Ecto neural progenitor cell (in vitro differentiated cells): ENCODE measurements at places on chromosomes 12 and 14.

- DNase-seq: peak; percentile 95
Observed at GRCh38 chr14:79278798-79279644, 932.3 kb downstream of the DIO2 start.

DNA sequence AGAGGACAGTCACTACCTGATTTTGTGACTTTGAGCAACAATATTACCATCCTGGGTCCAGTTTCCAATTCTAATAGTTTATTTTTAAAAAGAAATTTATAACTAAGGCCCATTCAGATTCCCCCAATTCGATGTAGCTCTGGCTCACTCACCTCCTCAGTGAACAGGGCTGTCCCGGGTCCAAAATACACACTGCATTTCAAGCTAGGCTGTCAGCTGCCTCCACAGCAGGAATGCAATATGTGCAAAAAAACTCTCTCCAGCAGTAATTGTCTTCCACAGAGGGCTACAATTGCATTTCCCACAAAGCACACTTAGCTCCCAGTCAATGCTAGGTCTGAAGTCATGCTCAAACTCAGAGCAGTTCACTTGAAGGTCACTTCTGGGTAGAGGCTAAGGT is 39.3 kb upstream of the ZNF641 start:
- no peak for DNase-seq

DNA sequence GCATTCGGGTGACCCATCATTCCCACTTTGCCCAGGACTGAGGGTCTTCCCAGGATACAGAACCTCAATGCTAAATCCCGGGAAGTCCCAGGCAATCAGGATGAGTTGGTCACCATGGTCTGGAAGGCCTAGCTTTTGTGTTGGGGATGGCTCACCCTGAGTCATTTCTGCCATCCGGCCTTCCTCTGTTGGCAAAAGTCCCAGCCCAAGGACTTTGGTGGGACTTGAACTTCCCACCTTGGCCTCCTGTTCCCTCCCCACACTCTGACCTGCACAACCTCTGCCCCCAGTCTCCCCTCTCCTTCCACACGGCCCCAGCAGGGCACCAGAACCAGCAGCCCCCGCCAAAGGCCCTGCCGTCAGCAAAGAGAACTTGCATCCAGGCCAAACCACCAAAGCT is 24.6 kb upstream of the NCOR2 start:
- DNase-seq: no peak

DNA sequence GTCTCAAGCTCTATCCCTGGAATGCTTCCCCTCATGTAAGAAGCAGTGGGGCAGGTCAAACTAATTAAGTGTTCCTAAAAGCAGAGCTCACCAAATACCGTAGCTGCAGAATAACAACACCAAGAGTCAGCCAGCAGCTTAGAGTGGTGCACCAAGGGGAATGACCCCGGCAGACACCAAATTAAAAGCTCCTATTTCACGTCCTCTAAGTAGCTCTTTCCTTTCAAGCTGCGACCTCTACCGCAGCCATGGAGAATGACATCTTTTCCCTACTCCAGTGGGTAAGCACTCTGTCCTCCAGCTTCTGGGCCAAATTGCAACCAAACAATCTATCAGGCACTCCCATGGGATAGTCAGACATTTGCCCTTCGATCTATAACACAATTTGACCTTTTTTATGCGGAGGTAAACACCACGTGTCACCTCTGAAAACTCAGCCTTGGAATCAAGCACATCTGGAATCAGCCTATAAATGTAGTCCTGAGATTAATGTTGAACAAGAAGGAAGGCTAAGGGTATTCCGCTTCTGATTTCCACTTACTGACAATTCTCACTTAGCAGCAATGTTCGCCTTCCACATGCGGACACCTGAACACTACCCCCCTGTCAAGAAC is 67.6 kb upstream of the CDKN3 start:
- peak; percentile 74 for DNase-seq

DNA sequence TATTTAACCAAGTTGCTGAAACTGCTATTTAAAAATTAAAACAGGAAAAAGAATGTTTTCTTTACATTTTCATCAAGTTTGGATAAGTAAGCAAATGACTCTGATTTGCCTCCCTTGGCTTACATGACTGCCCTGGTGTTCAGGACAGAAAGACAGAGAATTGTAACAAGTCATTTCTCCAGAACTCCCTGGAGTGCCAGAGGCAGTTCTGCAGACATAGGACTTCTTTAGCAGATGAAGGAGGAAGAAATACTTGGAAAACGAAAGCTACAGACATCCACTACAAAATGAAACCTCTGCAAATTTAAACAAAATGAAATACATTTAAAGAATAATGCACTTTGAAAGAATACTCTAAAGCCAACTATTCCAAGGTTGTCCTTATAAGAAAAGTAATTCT is 253.9 kb downstream of the LRFN5 start:
- DNase-seq: no peak

DNA sequence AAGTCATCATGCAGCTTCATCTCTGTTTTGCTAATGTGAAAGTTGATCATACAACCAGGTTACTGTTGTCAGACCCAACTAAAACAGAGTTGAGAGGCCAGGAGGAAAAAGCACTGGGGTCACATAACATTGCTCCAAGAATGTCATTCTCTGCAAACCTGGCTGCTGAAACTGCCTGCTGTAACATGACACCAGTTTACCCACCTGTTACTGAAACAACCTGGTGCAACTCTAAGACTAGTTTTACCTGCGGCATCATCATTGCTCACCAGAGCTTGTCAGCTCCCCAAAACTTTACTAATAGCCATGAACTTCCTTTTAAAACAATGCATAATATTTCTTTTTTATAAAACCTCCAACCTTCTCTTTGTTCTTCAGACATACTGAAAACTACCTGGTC is 30.7 kb upstream of the DEGS2 start:
- no peak for DNase-seq

GRCh38 chr12:90020881-90021280 is 312.2 kb upstream of the ATP2B1 start:
- no peak for DNase-seq

DNA sequence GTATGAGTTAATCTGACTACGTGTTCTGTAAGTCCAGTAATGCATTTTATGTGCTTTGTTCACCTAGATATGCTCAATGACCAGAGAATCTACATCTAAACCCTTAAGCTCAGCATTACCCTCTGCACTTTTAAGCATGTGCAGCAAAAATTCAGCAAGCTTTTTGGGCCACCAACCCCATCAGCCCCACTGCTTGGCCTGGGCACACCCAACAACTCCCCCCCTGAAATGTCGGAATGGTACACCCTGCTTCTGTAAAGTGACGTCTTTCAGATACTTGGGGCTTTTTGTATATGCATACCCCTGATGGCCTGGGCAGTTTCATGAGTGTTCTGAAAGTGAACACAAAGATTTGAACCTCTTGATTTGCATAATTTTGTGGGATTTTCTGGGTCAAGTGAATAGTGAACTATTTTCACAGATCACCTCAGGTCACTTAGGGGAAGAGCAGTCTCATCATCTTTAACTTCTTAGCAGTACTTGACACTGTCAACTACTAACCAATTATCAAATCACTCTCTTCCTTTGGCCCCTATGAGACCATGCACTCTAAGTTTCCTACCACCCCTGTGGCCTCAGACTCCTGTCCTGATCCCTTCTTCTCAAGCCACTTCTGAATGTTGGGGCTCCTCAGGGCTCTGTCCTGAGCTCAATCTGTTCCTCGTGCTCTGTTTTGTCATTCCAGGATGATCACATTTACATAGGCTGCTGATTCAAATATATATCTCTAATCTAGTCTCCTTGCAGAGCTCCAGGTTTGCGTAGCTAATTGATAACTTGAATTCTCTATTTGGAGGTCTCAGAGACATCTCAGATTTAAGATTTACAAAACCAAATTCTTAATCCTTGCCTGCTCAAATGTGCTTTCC is 36.3 kb upstream of the PPM1A start:
- no peak for DNase-seq

DNA sequence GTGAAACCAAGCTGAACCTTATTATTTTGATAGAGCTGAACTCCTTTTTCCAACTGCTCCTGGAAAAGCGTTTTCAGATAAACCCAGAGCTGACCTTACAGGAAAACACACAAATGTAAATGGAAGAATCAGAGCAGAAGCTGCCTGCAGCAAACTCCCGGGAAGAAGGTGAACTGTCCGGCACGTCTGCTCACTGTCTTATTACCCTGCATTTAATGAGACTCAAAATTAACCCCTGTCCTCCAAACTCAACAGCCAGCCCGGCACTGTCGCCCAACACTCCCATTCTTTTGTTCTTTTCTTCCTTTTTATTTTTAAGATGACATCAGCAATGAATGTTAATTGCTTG is 1046.9 kb upstream of the FLRT2 start:
- DNase-seq: no peak

GRCh38 chr14:23696701-23697239 is 60.6 kb downstream of the DHRS2 start:
- DNase-seq: no peak
